ENCODE measurements at places on chromosomes 2 and 18.

DNA sequence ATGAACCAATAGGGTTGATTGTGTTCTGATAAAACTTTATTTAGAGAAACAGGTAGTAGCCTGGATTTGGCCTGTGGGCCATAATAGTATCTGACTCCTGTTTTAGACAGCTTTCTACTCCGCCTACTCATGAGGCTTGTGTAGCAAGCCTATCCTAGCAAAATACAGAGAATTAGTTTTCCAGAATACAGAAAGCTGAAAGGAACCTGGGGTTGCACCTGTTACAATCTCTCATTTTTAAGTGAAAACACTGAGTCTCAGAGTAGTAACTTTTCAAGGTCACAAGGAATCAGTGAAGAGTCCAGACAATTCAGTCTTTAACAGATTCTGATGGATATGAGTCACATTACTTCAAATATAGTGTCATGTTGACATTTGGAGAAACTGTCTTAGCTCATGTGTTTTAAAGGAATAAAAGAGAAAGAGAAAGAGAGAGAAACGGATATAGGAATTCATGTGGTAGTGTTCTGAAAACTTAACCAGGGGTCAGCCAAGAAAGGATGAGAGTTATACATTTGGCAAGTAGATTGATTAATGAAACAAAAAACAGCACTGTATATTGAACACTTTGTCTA is 17.0 kb downstream of the ARHGAP28 start:
- DNase-seq: no peak

DNA sequence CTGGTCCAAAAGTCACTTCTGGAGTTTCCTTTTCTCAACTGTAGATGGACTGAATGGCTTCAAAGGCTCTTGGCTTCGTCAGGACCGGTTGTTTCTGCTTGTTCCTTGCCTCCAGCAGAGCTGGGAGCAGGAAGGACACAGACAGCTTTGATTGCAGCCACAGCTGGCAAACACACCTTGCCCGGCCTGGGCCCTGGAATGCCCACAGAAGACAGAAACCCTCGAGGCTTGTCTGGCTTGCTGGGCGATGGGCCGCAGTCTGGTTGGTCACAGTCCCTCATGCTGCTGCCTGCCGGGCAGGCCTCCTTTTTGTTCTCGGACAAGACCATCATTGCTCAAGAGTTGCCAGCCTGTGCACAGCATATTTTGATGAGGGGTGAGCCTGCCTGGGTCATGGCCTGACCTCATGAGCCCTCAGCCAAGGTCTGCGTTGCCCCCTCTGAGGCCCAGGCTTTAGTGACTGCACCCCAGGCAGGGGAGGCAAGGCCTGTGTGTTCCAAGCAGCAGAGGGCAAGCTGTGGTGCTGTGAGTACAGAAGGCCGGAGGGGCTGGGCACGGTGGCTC is 37.8 kb downstream of the ATP6V1C2 start:
- DNase-seq: no peak

DNA sequence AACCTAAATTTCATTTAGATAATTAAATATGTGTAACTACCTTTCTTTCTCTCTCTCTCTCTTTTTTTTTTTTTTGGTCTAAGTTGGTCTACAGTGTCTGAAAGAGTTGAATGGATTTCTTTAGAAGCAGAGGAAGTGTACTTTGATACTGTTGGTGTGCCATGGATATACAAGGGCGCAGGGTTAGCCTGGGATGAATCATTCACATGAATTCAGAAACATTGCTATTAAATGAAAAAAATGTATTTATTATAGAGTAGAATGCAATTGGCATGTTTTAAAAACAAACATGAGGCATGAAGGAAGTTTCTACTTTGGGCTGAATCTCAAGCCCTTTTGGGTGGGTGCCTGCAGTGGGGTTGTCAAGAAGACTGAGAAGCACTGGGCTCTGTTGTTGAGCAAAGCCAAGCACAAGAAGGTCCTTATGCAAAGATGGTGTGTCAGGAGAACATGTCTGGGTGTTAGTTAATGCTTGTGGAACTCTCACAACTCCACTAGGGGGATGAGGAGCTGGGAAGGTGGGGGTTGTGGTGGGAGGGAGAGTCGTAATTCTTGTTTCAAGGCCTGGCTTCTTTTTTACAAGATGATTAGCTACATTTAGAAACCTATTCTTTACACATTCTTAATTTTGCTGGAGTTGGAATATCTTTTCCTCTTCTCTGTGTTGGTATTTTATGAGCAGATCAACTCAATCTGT is 57.9 kb downstream of the LYPD6 start:
- DNase-seq: no peak

GRCh38 chr18:37501136-37501535 is 64.5 kb downstream of the CELF4 start:
- no peak for DNase-seq

- no peak for DNase-seq
These were observed 5.4 kb downstream of the EDAR start for GRCh38 chr2:108983610-108984009.

GRCh38 chr18:77461062-77461688 is 211.5 kb downstream of the GALR1 start:
- DNase-seq: no peak

GRCh38 chr2:857937-858336 is 92.7 kb upstream of the SNTG2 start:
- no peak for DNase-seq

DNA sequence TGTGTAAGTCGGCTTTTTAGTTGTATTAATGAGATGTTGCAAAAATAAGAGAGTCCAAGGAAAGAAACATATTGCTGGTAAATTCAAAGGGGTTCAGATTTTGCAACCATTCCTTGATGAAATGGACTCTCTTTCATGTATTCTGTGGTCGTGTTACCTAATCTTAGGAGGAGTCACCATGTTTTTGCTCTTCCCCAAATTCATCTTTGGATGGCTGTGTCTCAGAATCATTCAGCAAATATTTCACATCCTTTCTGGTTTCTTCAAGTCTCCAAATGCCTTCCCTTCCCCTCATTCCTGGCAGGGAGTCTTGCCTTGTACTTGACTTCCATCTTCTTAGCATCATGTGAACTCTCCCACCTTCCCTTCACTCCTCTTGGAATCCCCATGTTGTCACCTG is 66.1 kb downstream of the PTPRM start:
- no peak for DNase-seq

GRCh38 chr18:78527984-78528383 is 451.6 kb upstream of the SALL3 start:
- no peak for DNase-seq

- no peak for DNase-seq
These were observed 582.8 kb downstream of the ZEB2 start for GRCh38 chr2:143936848-143937722.

GRCh38 chr2:68110102-68110501 is 47.3 kb upstream of the C1D start:
- DNase-seq: no peak

DNA sequence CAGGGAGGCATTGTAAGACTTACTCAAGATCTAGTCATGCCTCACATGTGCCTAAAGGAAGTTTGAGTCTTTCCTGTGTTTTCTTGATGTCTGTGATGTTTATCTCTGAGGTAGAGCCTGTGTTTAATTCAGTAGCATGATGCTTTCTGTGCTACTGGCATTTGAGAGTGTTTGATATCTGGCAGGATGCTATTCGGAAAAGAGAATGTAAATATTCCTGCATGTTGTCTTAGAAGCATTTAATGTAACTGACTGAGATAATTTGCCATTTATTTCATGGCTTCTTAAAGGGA is 58.8 kb downstream of the GREB1L start:
- DNase-seq: no peak

- no peak for DNase-seq
These were observed 38.7 kb downstream of the PHLPP1 start for GRCh38 chr18:62754026-62754425.

DNA sequence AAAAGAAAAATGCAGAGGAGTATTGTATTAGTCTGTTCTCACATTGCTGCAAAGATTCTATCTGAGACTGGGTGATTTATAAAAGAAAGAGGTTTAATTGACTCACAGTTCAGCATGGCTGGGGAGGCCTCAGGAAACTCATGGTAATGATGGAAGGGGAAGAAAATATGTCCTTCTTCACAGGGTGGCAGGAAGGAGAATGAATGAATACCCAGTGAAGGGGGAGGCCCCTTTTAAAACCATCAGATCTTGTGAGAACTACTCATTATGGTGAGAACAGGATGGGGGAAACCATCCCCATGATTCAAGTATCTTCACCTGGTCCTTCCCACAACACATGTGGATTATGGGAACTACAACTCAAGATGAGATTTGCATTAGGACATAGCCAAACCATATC is 9.1 kb upstream of the PLCL1 start:
- no peak for DNase-seq

GRCh38 chr2:124018890-124019289 is 6.2 kb upstream of the CNTNAP5 start:
- no peak for DNase-seq

- no peak for DNase-seq
These were observed at the start of gene RBM44 for GRCh38 chr2:237798236-237799059. Gene RBM44 (plus strand): TSS chr2:237798779. CDS start chr2:237813610, 14,831 bp downstream.

DNA sequence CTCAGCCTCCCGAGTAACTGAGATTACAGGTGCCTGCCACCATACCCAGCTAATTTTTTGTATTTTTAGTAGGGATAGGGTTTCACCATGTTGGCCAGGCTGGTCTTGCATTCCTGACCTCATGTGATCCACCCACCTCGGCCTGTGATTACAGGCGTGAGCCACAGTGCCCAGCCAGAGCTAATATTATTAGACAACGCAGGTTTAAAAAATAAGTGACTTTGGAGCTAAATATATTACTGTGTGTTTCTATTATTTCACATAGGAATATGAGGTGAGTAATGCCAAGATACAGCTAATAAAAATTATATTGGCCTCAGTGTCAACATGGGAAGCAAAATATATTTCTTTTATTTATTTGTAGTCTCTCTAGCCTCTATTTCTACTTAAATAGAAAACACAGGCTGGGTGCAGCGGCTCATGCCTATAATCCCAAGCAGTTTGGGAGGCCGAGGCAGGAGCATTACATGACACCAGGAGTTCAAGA is 120.2 kb downstream of the C2orf74 start:
- no peak for DNase-seq

- no peak for DNase-seq
These were observed 99.3 kb upstream of the DNAJC10 start for GRCh38 chr2:182616471-182617393.

GRCh38 chr2:76120176-76120575 is 409.5 kb upstream of the GCFC2 start:
- DNase-seq: no peak

DNA sequence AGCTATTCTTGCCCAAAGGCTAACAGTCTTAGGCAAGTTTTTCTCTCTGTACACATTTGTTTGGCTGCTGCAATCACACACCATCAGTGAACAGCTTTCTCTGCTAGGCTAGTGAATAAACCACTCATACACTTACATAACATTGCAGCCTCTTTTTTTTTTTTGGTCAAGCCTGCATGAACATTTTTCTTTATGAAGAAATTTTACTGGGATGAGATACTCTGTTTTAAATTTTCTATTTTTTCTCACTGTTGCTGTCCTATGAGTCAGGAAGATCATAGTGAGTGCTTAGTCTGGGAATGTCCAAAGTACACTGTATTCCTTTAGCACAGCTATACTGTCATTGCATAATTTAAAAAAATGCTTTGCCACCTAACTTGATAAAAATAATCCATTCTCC is 58.5 kb downstream of the ROCK1 start:
- DNase-seq: no peak

Data from activated T-helper 1 cell treated with Interleukin-2 at 50 U/mL for 16 hours (primary cell).